SK-N-SH treated with all-trans-retinoic acid at 6 μM for 48 hours (cell line): ENCODE measurements at places on chromosomes 3 and 15.

GRCh38 chr3:177174607-177175170 lies 22.6 kb downstream of the TBL1XR1 start:
- ATAC-seq, result no peak

GRCh38 chr3:171676601-171677175 lies 133.6 kb downstream of the PLD1 start:
- ATAC-seq, result no peak

DNA sequence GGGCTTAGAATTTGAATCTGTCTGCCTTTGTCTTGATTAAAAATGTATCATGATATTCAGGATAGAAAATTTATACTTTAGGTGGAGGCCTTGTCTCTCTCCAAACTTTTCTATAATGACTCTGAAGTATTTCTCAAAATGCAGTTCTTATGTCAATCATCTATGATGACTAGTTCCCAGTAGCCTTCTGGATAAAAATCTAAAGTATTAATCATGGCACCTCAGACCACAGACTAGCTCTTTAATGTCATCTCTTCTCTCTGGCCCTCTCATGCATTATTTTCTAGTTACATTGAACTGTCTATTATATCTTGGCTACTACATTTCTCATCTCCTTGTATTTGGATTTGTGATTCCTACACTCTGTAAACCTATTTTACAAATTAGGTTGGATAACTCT lies 96.9 kb downstream of the ZPLD1 start:
- no peak for ATAC-seq

GRCh38 chr15:87268675-87269074 lies 987.9 kb downstream of the NTRK3 start:
- ATAC-seq, result peak; percentile 54; the same call in 2 of the 3 replicates

DNA sequence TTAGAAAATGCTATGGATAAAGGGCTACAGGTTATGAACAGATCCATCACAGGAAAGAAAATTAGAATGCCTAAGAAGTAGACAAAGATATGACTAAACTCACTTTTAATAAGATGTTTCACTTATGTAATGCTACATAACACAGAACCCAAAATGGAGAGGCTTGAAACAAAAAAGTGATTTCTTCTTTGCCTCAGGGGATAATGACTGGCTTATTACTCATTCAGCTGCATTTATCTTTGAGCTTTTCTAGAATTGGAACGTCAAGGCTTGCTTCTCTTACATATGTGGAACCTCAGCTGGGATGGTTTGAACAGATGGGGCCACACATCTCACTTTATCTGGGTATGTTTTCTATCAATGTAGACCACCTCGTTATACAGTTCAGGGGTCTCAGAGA lies 120.6 kb upstream of the EPHA3 start:
- ATAC-seq, result no peak

- peak; percentile 82 for ATAC-seq
Observed at GRCh38 chr3:140972833-140973232, 31.2 kb downstream of the SLC25A36 start.

DNA sequence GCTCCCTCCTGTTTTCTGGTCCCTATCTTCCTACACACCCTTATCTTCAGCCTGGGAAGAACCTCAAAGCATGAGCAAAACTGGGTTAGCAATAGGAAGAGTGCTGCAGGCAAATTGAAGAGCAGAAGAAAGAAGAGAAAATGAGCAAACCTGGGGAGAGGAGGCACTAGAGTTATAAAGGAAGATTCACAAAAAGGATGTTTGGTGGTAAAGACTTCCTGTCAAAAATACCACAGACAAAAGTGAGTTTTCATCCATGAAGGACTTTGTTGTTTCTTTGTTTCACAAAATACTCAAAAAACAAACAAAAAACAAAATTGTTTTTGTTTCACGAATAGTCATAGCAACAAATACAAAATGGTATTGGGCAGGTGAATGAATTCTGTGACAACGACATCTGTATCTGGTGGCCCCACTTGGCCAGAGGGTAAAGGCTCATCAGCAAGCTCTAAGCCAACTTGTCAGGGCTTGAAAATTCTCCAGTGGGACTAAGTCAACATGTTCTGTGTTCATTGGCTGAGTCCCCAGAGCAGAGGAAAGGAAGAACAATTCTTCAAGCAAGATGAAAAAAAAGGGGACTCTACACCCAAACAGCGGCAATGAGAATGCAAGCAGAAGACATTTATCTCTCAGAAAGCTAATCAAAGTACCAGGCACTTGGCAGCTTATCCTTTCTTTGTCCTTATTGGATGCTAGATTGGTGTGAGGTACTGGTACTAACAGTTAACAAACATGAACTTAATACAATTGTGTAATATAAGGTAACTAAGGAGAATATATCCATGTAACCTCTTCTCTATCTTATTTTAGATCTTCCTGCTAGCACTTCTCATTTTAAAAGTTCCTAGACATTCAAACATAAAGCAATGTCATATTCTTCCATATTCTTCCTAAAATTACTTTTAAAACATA lies 9.7 kb downstream of the ATP8B4 start:
- no peak for ATAC-seq

- no peak for ATAC-seq
Observed at GRCh38 chr3:99918715-99919114, 101.1 kb downstream of the CMSS1 start.

DNA sequence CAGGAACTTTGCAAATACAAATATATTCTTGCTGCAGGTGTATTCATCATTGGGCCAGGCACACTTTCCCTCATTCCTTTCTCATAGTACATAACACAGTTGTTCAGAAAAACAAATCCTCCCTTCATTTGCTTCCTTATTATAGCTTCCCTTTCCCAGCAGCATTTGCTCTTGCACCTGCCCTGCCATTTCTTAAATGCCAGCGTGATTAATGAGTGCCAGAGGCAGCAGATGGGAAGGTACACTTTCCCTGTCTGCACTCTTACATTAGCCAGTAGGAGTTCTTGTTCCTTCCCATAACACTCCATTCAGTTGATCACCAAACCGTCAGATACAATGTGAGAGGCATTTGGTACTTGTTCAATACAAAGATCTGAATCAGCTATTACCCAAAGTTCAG lies 128.5 kb upstream of the GAP43 start:
- no peak for ATAC-seq

DNA sequence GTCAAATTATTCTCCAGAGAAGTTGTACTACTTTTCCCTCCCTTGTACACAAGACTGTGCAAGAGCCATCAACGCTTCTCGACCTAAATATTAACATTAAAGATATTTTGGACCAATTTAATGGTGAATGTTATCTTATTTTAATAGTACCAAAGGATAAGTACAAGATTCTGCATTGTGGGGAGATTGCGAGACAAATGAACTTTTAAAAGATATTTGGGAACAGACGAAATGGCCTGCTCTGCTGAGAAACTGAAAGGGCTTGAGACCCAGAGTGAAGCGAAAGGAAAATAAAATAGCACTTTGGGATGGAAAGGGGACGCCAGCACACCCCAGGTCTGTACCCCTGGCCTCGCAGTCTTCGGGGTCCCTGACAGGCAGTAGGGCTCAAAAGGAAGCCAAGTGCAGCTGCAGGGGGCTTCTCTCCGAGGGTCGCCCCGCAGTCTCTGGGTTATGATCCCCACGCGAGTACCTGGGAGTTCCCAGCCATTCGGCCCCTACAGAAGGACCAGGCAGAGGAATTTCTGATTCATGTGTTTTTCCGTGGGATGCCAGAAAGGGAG lies 97.6 kb upstream of the VGLL3 start:
- ATAC-seq, result no peak

DNA sequence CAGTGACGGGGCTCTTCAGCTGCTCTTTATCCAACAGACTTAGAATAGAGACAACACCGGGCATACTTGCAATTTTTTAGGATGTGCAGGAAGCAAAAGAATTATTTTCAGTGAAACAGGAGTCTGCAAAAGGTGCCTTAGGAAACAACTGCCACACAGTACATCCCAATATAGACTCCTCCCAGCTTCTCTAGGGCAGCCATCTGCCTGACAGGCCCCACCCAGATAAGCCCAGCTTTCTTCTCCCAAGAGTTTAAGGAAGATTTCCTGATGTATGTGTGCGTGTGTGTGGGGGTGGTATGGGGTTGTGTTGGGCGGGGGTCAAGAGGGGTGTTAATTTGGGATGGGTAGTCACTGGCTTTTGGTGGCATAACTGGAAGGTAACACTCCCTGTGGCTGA lies 21.5 kb downstream of the MAP2K1 start:
- ATAC-seq, result no peak
